Astrocyte of the spinal cord (primary cell): ENCODE measurements at places on chromosomes 1 and 21.

- DNase-seq: no peak
These were observed 1926.8 kb downstream of the NCAM2 start for GRCh38 chr21:22925032-22925431.

DNA sequence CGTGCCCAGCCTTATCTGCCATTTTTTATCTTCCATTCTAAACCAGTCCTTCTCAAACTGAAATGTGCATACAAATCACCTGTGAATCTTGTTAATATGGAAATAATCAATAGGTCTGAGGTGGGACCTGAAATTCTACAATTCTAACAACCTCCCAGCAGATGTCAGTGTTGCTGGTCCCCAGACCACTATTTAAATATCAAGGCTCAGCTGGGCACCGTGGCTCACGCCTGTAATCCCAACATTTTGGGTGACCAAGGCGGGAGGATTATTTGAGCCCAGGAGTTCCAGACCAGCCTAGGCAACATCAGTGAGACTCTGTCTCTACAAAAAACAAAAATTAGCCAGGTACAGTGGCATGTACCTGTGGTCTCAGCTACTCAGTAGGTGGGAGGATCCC lies 4.1 kb downstream of the UQCRHL start:
- peak; percentile 36 for DNase-seq

DNA sequence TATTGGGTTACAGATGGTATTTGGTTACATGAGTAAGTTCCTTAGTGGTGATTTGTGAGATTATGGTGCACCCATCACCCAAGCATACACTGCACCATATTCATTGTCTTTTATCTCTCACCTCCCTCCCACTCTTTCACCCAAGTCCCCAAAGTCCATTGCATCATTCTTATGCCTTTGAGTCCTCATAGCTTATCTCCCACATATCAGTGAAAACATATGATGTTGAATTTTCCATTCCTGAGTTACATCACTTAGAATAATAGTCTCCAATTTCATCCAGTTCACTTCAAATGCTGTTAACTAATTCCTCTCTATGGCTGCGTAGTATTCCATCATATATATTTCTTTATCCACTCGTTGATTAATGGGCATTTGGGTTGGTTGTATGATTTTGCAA lies 36.8 kb upstream of the ZNF678 start:
- DNase-seq: no peak

- no peak for DNase-seq
These were observed 9.9 kb upstream of the HLCS start for GRCh38 chr21:36976228-36976861.

DNA sequence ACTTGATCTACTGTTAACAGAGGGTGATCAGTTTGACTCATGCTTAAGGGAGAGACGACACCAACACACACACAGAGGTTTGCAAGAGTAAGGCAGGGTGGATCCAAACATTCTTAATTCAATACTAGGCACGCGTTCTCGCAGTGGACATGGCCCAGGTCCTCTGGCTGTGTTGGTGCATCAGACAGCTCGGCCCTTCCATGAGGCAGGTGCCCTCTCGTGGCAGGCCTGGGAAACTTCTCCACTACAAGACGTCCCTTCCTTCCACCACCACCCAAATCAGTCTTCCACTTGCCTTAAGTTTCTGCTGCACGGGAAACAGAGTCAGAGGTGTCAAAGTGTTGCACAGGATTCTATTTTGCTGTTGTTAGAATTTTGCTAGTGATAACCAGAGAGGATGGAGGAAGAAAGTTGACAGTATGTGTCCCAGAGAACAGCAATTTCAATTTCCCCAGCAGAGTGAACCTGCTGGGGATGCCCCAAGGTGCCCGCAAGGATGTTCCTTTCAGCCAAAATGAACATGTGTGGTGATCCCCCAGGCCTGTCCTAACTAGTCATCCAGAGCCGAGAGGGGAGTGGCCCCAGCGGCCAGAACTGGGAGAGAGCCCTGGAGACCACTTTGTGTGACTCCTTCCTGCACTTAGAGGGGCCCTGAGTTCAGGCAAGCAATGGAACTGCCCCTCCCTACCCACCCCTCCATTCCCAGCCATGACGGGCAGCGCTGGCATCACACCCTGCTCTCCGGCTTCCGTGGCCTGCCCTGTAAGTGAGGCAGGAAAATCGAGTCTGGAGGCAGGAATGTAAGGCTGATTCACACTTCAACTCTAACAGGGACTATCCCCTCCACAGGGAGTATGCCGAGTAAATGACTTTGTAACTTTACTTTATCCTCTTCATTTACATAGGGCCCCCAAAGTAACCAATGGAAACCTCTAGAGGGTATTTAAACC lies 34.8 kb downstream of the MX1 start:
- peak; percentile 67 for DNase-seq

- DNase-seq: no peak
These were observed 23.2 kb downstream of the F5 start for GRCh38 chr1:169563019-169563615.

GRCh38 chr1:16718908-16719533 lies 21.3 kb upstream of the RNU1-4 start:
- no peak for DNase-seq

- no peak for DNase-seq
These were observed 18.9 kb downstream of the CRYAA start for GRCh38 chr21:43187715-43188114.

DNA sequence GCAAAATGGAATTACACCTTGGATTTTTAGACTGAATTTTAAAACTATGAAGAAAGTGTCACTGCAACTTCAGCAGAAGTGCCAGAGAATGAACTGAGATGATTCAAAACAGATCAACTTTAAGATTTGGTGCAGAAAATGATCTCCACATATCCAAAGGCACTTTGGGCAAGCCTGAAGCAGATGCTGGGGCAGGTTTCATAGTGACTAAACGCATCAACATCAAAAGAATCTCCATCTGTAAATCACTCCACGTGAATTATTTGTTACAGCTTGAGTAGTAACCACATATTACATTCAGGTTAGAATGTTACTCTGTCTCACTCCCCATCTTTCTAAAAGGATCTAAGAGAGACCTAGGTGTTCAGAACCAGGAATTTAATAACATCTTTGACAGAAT lies 329.0 kb upstream of the ESRRG start:
- no peak for DNase-seq

DNA sequence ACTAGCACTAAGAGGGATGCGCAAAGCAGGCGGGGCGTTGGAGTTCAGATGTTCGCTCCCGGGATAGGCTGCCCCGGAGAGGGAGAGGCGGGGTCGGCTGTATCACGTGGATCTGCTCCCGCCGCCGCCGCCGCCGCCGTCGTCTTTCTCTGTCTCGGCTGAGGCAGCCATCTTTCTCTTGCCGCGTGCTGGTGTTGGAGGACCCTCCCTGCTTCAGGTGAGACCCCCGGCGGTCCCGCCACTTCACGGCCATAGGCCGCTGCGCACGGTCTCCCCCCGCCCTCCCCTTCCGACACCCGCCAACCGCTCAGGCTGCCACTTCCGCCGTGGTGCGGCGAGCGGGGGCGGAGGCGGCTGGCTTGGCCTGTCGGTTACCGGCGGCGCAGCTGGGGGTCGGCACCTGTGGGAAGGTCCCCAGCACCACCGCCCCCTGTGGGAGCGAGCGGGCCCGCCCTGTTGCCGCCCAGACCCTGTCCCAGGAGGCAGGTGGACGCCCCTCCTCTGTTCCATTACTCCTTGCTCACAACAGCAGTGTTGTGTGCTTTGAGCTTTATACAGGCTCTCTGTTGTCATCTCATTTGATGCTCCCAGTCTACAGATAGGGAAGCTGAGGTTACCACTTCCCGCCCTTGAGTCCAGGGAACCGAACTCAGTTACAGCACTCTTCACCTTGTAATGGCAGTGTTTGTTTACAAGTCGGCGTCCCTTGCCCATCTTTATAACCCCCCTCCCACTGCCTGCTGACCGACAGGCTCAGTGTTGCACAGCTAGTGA lies at the start of gene BTF3L4:
TSS of gene BTF3L4 (plus strand) at position 133 of the 774 bp plus-strand sequence. CDS start 3,553 bp downstream, outside the sequence.
- peak; percentile 93 for DNase-seq

DNA sequence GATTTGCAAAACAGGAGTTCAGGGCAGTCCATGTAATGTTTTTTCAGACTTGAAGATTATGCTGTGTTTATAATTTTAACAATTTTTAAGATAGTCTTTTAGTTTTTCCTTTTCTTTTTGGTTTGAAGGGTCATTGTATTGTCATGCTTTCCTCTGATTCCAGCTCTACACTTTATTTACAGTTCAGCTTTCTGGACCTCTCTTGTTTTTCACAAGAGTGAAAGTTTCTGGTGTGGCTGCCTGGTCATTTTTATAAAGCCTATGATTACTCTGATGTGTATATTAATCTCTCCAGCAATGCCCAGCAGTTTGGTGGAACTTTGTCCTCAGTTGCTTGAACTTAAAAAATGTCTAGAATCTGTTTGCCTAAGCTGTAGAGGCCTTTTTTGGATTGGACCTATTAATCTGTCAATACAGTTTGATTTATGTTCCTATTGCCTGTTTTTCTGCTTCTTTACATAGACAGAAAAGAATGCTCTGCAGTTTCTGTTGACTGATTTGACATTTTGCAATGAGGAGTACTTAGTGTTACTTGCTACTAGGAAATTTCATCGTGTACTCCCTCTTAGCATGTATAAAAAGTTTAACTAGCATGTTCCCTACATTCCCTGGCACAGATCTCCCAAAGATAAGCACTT lies 52.2 kb downstream of the XCL2 start:
- DNase-seq: no peak

- no peak for DNase-seq
These were observed 78.0 kb upstream of the ZNF648 start for GRCh38 chr1:182139496-182139895.

DNA sequence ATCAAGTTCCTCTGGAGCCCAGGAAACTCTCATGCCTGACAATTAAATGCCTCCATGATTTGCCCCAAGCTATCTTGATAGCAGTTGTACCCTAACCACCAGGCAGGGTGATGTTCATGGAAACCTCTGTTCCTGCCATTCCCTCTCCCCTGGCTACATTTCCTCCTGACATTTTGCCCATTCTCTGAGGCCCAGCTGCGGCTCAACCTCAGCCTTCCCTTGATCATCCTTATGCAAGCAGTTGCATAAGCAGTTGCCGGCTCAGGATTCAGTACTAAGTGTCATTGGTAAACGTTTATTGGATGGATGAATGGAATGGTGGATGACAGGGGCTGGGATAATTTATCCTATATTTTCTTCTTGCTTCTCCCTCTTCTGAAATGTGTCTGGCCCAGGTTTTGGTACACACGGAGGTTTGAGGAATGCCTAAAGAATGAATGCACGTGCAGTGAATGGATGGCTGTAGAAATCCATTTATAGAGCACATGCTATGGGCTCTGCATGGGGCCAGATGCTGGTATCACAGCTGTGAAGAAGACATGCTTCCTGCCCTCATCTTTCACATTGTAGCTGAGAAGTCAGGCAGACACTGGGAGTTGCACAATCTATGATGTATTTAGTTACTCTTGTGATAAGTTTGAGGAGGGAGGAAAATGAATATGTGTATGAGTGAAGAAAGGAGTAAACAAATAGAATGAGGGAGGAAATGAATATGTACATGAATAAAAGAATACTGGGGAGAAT lies 261.8 kb downstream of the FOXD2 start:
- DNase-seq: peak; percentile 22

GRCh38 chr1:104702731-104703130 lies 953.0 kb downstream of the AMY1C start:
- DNase-seq: no peak

- no peak for DNase-seq
These were observed 46.9 kb upstream of the ADARB1 start for GRCh38 chr21:45027241-45028196.
